Stimulated activated CD8-positive, alpha-beta memory T cell treated with anti-CD3 and anti-CD28 coated beads, Interleukin-4, amount 100 ng/mL, for 24 hours (primary cell): ENCODE measurements at places on chromosomes 2 and 18.

DNA sequence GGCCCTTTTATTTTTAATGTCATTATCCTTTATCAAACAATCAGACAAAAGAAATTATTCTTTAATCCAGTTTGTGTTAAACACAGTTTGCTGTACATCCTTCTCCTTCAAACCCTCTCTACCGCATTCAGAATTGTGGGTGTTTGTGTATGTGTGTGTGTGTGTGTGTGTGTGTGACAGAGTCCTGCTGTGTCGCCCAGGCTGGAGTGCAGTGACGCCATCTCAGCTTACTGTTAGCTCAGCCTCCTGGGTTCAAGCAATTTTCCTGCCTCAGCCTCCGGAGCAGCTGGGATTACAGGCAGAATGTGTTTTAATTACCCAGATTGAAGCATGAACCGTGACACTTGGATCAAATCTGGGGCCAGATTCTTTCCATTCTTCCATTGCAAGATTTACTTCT is 723.7 kb downstream of the DCDC2C start:
- no peak for DNase-seq

- no peak for DNase-seq
Measured at GRCh38 chr2:24160761-24161160, 14.1 kb upstream of the FAM228A start.

GRCh38 chr2:153004627-153005026 is 286.2 kb downstream of the ARL6IP6 start:
- DNase-seq: no peak

DNA sequence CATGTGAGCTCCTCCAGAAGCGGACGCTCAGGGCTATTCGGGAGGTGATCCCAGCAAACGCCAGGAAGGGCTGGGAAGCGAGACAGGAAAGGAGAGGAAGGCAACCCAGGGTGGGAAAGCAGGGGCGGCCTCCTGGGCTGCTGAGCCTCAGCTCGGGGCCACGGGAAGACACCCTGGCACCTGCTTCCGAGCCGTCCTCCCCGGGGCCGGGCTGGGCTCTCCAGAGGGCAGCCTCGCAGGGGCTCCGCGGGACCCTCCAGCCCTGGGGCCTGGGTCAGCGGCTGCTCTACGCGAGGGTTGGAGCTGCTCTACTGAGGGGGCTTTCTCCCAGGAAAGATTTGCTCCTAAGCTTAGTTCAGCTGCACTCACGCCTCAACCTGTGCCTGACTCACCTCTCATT is 34.0 kb downstream of the TIMM21 start:
- DNase-seq: no peak

GRCh38 chr18:7817575-7818230 is 250.6 kb downstream of the PTPRM start:
- DNase-seq: no peak

DNA sequence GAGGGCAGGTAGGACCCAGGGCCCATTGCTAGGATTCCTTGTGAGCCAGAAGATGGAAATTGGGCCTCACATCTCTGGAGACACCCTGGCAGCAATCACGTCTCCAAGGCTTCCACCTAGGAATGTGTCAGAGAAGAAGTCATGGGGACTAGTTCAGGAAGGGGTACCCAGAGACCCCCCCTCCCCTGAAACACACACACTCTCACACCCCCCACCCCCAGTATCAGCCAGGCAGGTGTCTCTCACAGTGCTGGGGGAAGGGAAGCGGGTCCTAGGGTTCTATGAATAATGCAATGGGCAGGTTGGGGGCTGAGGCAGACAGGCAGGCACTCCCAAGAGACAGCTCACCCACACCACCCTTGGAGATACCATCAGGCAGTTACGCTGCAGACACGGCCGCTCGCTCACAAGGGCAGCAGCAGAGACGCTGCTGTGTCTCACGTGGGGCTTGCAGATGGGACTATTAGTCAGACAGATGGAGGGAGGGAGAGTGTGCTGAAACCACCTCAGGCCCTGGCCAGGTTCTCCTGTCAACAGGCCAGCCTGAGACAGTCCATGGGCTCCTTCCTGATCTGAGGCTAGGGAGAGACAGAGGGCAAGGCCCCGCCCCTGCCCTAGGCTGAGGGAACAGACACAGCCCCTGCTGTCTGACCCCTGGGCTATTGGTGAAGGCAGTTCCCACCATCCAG is 134.6 kb downstream of the CYP26B1 start:
- DNase-seq: no peak

GRCh38 chr2:57105694-57106093 is 921.9 kb downstream of the CCDC85A start:
- DNase-seq: no peak

GRCh38 chr2:119434664-119435063 is 3.0 kb downstream of the TMEM37 start:
- no peak for DNase-seq
